SW 1271 (cell line): ENCODE measurements at places on chromosomes 3 and 15.

- DNase-seq, result no peak
Observed at GRCh38 chr3:23829242-23829934, 23.6 kb downstream of the UBE2E1 start.

DNA sequence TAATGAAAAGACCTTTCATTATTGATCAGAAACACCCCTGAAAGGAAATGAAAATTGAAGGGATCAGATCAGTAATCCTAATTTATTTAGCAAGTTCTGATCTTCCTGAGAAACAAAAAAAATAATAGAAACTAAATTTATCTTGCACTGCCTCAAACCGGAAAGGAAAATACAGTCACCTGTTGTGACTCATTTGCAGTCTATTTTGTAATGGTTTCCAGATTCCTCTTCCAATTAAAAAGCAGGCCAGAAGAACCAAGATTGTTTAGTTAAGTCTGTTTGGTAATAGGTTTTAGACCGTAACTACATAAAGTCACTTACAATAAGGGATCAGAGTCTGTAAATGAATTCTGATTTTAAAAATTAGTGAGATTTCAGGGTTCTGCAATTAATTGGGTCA, 49.7 kb upstream of the ATOSA start:
- peak; percentile 5 for DNase-seq

GRCh38 chr3:109392293-109392692, 54.9 kb upstream of the DPPA4 start:
- DNase-seq, result no peak

DNA sequence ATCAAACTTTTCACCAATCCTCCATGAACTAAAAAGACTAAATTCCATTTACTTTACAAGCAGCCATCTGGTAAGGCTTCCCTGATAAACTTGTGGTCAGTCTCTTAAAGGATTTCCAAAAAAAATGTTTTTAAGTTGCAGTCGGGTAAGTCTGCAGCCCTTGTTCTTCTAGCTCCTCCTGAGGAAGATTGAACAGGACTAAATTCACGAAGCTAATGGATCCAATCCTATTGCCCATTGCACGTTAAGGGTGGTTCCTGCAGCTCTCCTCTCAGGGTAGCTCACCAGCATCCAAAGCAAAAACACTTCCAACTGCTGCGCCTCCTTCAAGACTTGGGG, 2.8 kb downstream of the HES1 start:
- DNase-seq, result no peak

DNA sequence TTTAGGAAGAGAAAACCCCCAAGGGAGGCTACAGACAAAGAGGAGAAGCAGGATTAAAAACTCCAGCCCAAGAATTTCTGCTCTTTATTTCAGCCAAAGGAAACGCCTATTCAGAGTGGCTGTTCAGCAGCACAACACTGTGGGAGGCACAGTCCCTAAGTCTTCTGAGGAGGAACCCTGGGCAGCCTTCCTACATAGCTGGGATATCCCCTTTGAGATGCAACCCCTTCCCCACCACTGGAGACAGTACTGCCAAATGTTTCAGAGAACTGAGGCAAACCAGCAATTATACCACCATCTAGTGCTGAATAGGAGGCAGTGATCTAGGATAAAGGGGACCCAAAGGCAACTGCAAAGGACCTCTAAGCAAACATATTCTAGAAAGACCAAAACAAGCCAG, 168.1 kb downstream of the VPS13C start:
- no peak for DNase-seq

- peak; percentile 57 for DNase-seq
Observed at GRCh38 chr3:120348065-120348990, 826 bp downstream of the LRRC58 start.

DNA sequence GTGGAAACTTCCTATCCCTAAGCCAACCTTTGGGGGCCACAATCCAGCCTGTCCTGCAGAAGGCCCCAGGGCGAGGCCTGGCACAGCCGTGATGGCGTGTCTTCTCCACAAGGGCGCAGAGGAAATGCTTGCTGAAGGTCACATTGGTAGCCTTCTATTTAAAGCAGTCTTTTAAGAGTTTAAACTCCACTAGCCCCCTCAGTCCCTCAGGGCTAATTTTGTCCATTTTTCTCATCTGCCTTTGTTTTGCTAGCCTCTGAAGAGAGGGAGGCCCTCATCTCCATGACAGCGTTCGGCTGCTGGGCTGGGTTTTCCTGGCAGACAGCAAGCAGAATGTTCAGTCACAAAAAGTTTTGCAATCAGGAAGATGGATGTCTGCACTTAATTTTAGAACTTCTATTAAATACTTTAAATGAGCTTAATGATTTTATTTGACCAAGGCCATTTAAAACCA, 40.8 kb downstream of the RARB start:
- DNase-seq, result no peak

GRCh38 chr3:175186511-175186910, 327.4 kb downstream of the NAALADL2 start:
- no peak for DNase-seq

- no peak for DNase-seq
Observed at GRCh38 chr15:74749832-74750231, 1.2 kb downstream of the CYP1A2 start.

- no peak for DNase-seq
Observed at GRCh38 chr3:119236756-119237155, 3.9 kb downstream of the B4GALT4 start.

DNA sequence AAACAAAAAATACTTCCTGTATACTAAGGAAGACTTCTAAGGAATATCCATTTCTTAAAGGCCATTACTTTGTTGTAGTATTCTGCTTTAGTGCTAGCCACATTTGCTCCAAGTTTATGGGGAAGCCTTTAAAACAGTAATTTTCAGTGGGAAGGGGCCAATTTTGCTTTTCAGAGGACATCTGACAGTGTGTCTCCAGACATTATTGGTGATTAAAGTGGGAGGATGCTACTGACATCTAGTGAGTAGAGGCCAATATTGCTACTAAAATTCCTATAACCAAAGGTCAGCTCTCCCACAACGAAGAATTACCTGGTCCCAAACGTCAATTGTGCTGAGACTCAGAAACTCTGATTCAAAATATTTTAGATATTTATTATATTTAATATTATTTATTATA, 24.8 kb downstream of the SLC28A2 start:
- DNase-seq, result no peak

DNA sequence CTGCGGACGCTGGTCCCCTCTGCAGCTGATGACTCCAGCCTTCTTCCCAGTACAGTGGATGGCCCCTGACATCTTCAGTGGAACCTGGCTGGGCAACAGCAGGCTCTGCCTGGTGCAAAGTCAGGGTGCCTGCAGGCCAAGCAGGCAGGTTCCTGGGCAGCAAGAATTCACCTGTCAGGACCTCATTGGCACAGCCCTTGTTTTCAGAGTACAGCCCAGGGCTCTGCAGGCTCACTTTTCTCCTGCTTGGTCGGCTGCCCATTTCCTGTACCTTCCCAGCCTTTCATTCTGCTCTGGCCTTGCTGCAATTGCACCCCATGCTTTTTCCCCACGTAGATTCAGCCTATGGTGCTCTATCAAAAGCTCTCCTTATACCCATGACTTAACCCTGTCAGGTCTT, 56.0 kb downstream of the LRTM1 start:
- DNase-seq, result no peak

DNA sequence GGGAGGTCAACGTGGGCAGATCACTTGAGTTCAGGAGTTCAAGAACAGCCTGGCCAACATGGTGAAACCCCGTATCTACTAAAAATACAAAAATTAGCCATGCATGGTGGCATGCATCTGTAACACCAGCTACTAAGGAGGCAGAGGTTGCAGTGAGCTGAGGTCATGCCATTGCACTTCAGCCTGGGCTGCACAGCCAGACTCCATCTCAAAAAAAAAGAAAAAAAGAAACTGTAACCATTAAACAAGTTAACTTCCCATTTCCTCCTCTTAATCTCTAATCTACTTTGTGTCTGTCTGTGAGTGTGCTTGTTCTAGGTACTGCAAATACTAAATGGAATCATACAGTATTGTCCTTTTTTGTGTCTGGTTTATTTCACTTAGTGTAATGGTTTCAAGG, 2.7 kb downstream of the RBM6 start:
- no peak for DNase-seq

- DNase-seq, result no peak
Observed at GRCh38 chr3:69699183-69699582, 40.1 kb upstream of the MITF start.

DNA sequence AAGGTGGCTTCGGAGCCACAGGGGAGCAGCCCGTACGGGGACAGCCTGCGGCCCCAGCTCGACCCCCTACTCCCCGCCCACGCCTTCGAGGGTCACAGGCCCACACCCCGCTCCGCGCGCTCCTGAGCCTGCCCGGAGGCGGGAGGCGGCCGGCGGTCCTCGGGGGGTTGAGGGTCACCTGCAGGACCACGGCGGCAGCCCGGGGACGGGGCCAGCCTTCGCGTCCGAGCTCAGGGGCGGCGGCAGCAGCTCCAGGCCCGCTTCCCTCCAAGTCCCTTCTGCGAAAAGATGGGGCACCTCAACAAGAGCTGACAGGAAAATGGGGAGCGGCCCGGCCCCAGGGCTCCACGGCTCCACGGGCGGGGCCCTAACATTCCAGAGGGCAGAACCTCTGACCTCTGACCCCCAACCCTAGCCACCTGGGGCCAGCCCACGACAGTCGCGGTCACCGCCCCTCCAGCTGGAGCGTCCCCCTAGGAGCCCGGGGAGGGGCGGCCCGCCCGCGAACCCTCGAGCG, 428 bp downstream of the LYSMD4 start:
- peak; percentile 40 for DNase-seq
